ENCODE measurements at places on chromosomes 11 and 22. TPM values are rescaled to one million over a fixed set of nuclear protein-coding genes. Genes with fewer than 3 reads are reported as not detected.

DNA sequence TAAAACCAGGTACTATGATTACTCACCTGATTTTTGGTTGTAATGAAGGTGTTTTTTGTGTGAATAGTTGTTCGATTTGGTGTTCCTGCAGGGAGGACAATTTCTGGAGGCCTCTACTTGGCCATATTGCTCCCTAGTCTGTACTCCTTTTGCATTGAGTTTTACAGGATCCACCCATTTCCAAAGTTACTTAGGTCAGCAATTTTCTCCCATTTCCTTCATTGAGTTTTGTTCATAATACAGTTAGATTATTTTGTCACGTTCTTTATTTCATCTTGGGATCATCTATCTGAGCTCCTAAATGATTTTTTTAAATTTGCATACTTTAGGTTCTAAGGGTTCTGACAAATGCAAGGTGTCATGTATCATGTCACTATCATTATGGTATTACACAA lies 20.1 kb upstream of the AQP11 start:
- ATAC-seq = no peak

OR4D5 gene
- not detected for total RNA-seq

DNA sequence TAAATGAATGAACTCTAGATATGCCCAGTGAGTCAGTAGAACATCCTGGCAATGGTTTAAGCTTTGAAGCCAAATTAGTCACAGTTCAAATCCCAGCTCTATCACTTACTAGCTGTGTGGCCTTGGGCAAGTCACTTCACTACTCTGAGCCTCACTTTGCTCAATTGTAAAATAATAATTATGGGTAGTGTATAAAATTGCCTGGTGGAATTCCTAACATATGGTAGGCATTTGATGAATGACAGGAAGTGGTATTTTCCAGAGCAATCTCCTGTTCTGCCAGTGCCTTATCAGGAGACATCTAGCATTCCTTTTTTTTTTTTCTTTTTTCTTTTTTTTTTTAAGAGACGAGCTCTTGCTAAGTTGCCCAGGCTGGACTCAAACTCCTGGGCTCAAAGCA lies 13.0 kb downstream of the SCN4B start:
- ATAC-seq = no peak

DNA sequence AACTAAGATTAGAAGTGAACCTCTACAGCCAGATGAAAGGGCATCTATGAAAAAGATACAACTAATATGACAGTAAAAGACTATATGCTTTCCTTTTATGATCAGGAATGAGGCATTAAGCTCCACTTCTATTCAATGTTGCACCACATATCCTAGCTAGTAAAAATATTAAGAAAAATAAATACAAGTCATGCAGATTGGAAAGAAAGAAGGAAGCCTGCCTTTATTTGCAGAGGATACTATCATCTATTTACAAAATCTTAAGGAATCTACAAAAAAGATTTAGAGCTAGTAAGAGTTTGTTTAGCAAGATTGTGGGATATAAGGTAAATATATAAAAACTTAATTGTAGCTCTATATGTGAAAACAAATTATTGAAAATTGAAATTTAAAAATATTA lies 308.8 kb downstream of the DYNC2H1 start:
- no peak for ATAC-seq

DNA sequence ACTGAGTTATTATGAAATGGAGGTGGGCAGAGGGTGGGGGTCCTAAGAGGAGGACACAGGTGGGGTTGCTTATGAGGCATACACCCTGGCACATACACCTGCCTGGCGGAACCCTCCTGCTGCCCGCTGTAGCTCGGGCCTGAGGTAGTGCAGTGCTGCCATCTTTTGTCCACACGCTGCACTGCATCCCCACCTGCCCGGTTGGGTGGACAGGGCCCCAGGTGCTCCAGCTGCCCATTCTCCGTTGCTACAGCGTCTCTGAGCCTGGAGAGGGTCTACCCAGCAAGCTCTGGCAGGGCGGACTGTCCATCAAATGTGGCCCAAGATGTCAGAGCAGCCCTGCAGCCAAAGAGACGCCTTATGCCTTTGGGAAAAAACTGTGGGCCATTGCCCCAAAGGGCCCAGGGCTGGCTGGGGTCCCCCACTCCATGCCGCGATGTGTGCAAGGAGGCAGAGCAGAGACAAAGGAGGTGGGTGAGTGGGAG lies 131.2 kb downstream of the BUD13 start:
- ATAC-seq = no peak

- no peak for ATAC-seq
Measured at GRCh38 chr11:69705901-69706787, 2.3 kb upstream of the FGF19 start.

SCGB1A1 gene
- total RNA-seq = not detected

DNA sequence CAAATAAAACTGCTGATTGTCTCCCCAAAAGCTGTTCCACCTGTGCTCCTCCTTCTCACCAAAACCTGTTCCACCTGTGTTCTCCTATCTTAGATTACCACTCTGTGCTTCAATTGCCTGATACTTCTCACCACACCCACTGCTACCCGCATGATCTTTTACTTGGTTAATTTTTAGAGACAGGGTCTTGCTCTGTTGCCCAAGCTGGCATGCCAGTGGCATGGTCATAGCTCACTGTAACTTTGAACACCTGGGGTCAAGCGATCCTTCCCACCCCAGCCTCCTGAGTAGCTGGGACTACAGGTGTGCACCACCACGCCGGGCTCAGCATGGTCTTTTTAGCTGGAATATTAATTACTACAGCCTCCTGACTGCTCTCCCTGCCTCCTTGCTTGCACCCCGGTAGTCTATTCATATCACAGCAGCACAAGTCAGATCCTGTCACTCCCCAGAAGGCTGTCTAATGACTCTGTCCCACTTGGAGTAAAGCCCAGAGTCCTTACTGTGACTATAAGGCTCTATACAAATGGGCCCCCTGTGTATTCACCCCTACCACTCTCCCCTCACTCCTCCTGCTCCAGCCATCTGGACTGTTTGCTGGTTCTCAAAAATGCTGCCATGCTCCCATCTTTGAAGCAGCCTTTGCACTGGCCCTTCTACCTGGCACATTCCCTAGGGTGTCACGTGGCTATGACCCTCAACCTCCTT lies 3.5 kb downstream of the C11orf91 start:
- ATAC-seq = no peak

- ATAC-seq = no peak
Measured at GRCh38 chr11:69142895-69143294, 12.8 kb upstream of the SMIM38 start.

PRG3 gene
- total RNA-seq = not detected

LINC01488 gene
- total RNA-seq = not detected

Measured in gastroesophageal sphincter (tissue), 4 donors.